ENCODE measurements at places on chromosomes 4 and X.

DNA sequence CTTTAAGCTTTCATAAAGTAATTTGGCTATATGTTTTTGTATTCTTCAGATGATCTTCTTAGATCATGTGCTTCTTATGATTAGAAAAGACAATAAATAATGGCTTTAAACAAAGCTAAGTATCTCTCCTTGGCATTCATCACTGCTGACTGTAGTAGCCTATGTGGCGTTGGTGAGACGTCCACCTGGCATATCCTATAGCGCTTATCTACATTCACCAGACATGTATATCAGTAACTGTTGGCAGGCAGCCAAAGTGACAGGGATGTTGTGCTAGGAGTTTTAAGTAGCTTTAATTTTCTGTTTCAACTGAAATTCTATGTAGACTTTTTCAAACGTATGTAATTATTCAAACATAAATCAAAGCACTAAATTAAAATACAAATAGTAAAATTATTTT is 276.4 kb downstream of the IL15 start:
- no peak for DNase-seq

- DNase-seq = no peak
Measured at GRCh38 chr4:139988863-139989765, 164.9 kb downstream of the MAML3 start.

GRCh38 chr4:182231496-182231895 is 11.7 kb upstream of the TENM3 start:
- no peak for DNase-seq

DNA sequence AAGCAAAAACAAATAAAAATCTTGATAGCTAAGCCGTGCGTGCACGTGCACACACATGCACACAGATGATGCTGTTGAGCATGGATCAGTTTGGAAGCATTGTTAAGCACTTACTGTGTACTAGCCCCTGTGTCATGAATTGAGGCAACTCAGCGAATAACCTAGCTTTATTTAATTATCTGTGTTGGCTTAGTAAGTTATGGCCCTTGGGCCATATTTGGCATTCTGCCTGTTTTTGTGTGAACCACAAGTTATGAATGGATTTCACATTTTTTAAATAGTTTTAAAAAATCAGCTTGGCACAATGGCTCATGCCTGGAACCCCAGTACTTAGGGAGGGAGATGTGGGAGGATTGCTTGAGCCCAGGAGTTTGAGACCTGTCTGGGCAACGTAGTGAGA is 113.6 kb upstream of the CBLL2 start:
- DNase-seq = no peak

GRCh38 chr4:184317234-184317918 is 99.7 kb upstream of the ENPP6 start:
- DNase-seq = no peak

GRCh38 chrX:123167621-123168020 is 16.5 kb upstream of the GRIA3 start:
- no peak for DNase-seq

Data from DMS79 (cell line).